Smooth muscle cell of trachea (primary cell): ENCODE measurements at places on chromosomes 4 and X. TPM values are rescaled to one million over a fixed set of nuclear protein-coding genes. Genes with fewer than 3 reads are reported as not detected.

HSD17B13 gene
- total RNA-seq: 0.15 and 0.17 TPM in 2 replicates

EPGN gene
- total RNA-seq: 0.15 and 0.17 TPM in 2 replicates

HPGD gene
- 0.33 and 0.44 TPM in 2 replicates for total RNA-seq

TAF9B gene
- 25.1 and 43.1 TPM in 2 replicates for total RNA-seq

USP27X gene
- total RNA-seq: 2.5 and 3.5 TPM in 2 replicates

GPC4 gene
- total RNA-seq: 0.33 and 0.87 TPM in 2 replicates

MAP9 gene
- total RNA-seq: 8.1 and 18.9 TPM in 2 replicates

MUC7 gene
- not detected in 2 replicates for total RNA-seq

NUDT9 gene
- 13.7 and 16.4 TPM in 2 replicates for total RNA-seq

MORC4 gene
- total RNA-seq: 33.9 and 40.9 TPM in 2 replicates
